Astrocyte (in vitro differentiated cells and primary cell): ENCODE measurements at places on chromosomes 1 and 21. TPM values are rescaled to one million over a fixed set of nuclear protein-coding genes. Genes with fewer than 3 reads are reported as not detected.

DNA sequence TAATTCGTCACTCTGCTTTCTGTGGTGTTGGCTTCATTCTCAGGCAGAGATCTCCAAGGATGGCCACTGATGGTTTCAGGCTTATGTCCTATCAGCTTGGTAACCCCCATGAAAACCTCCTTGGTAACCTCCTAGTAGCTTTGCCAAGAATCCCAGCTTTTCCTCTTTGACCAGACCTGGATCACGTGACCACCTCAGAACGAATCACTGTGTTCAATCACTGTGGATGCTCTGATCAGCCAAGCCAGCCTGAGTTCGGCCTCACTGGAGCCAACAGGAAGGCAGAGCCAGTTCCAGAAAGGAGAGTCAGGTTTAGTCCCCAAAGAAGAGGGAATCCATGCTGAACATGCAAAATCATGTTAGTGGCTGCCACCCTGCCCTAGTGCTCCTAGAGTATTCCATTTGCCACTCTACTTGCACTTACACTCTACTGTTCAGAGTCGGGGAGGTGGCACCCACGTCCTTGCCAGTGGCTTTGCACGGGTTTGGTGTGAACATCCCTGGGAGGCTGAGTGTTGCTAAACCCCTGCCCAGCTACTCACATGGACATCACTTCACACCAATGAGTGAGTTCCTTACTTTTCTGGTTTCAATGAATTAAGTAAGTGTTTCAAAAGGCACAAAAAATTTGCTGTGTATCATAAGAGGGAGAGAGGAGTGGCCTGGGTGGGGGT is 33.5 kb upstream of the SSBP3 start:
- H3K27ac ChIP-seq = no peak overlapping the region
- no peak for DNase-seq
- no peaks in the 10 kb centered on the region for H3K27me3 ChIP-seq
- H3K4me1 ChIP-seq = no peaks in the 10 kb centered on the region

DNA sequence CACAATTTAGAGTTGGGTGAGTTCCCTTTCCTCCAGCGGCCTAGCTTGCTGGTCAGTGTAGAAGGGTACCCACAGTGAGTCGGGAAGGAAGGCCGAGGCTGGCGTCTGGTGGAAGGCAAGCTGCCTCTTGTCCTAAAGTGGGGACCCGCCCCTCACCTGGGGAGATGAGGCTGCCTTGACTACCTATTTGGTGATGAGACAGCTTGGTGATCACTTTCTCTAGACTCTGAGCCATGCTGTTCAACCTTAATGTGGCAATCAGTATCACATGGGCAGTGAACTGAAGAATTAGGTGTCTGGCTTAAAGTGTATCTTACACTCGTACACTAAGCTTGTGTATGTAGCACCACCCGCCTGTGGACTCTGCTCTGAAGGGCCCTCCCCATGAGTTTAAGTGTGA is 100.7 kb downstream of the COLGALT2 start:
- no peak for DNase-seq
- no peak overlapping the region for H3K27ac ChIP-seq
- H3K4me1 ChIP-seq = peaks cover 10% of the 10 kb centered on the region
- H3K27me3 ChIP-seq = no peaks in the 10 kb centered on the region

DNA sequence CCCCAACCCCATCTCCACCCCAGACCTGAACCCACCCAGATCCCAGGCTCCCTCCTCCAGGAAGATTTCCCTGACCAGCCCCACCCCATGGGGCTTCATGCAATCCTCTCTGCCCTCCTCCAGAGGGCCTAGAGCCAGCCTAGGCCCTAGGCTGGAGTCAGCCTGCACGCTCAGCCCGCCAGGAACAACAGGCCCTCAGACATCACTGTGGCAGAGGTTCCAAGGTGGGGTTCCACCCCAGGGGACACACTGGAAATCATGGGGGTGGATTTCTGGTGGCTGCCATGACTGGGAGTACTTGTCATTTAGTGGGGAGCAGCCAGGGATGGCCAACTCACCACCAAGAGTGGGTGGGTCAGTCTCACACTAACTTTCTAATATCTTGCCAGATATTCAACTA is 122.0 kb downstream of the GLIS1 start:
- no peak overlapping the region for H3K27ac ChIP-seq
- H3K36me3 ChIP-seq = no peaks in the 10 kb centered on the region
- peaks cover 8% of the 10 kb centered on the region for H3K4me1 ChIP-seq
- DNase-seq = peak; percentile 5

DNA sequence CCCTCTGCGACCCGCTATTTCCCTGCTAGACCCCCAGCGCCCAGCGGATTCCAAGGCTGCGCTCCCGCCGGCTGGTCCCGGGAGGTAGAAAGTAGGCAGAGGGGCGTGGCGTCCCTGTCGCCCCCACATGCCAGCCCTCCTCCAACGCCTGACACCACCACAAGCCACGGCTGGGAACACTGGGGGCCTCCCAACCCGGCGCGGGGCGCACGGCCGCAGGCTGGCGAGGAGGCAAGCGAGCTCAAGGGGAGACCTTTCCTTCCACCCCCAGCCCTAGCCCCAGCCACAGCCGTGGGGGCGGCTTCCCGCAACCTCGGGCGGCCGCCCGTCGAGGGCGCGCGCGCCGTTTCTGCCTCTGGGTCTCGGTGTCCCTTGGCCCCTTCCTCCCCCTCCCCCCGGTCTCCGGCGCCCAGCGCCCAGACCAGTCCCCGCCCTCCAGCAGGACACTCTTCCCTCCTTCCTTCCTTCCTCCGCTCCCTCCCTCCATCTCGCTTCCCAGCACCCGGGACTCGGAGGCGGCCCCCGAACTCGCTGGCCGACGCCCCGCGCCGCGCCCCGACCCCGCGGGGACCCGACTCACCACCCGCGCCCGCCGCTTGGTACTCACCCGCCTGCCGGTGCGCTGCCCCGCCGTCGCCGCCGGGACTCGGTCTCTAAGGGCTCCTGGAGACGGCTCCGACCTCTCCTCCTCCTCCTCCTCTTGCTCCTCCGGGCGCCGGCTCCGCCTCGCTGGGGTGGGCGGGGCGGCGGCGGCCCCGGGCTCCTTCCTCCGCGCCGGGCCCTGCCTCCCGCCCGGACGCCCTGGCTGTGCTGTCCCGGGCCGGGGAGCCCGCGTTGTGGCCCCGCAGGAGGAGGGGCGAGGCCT is at the start of gene GNG12:
GNG12 (minus strand) TSS at position 731 of the 865 bp plus-strand sequence. CDS start 125,781 bp downstream, outside the sequence.
- peak within 1 kb of the TSS; percentile 84 for H3K27ac ChIP-seq
- no peaks in the 10 kb centered on the region for H3K27me3 ChIP-seq
- H3K4me3 ChIP-seq = peak within 1 kb of the TSS; percentile 96
- peaks cover 11% of the 10 kb centered on the region for H3K36me3 ChIP-seq
- DNase-seq = peak; percentile 62

The ADCY10 gene
- 0.07 and 0.27 TPM in 2 replicates for total RNA-seq

GRCh38 chr1:60974524-60975372 is 107.6 kb upstream of the NFIA start:
- no peaks in the 10 kb centered on the region for H3K36me3 ChIP-seq
- no peak overlapping the region for H3K4me3 ChIP-seq
- no peak overlapping the region for H3K27ac ChIP-seq
- DNase-seq = no peak
- peaks cover 19% of the 10 kb centered on the region for H3K4me1 ChIP-seq

DNA sequence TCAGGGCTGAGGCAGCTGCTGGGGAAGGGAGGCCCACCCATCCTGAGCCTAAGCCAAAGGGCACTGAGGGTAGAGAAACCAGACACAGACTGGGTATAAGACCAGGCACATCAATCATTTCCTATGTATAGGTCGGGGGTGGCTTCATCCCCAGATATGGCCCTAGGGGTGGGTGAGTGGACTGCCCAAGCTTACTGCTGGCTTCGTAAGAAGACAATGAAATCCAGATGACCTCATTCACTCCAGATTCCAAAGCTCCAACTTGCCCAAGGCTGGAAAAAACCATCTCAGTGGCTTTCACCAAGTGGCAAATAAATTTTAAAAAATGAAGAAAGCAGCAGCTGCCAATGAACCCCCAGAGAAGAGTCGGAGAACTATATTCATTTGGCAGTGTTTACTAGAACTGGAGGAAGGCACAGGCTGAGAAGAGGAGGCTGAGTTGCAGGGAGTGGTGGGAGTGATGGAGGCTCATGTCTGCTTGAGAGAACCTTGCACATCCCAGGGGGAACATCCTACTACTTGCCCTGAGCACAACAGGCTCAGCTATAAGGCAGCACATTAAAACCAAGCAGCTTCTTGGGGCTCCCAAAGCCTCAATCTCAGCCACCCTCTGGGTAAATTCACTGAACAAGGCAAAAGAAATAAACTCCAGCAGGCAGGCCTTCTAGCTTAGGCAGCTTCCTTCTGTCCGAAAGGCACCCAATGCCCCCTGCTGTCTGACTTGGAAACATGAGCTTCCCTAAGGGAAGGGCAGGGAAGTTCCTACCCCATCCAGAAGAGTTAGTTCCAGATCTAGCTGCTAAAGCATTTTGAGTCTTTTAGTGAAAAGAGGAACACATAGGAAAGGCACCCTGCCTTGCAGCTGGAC is 14.1 kb downstream of the PEA15 start:
- H3K4me3 ChIP-seq = no peak overlapping the region
- DNase-seq = peak; percentile 50
- H3K36me3 ChIP-seq = peaks cover 76% of the 10 kb centered on the region
- peaks cover 14% of the 10 kb centered on the region for H3K4me1 ChIP-seq

- H3K36me3 ChIP-seq = no peaks in the 10 kb centered on the region
- H3K4me3 ChIP-seq = no peak overlapping the region
- no peak overlapping the region for H3K27ac ChIP-seq
- no peaks in the 10 kb centered on the region for H3K27me3 ChIP-seq
- H3K4me1 ChIP-seq = no peaks in the 10 kb centered on the region
These were observed 136.5 kb downstream of the ZSCAN20 start for GRCh38 chr1:33608825-33609400.

- peak overlapping the region; percentile 81 for H3K27ac ChIP-seq
- no peak for DNase-seq
- peaks cover 19% of the 10 kb centered on the region for H3K4me1 ChIP-seq
- peak overlapping the region; percentile 83 for H3K4me3 ChIP-seq
- H3K27me3 ChIP-seq = no peaks in the 10 kb centered on the region
These were observed 1.8 kb downstream of the PLPP3 start for GRCh38 chr1:56577406-56578137.

DNA sequence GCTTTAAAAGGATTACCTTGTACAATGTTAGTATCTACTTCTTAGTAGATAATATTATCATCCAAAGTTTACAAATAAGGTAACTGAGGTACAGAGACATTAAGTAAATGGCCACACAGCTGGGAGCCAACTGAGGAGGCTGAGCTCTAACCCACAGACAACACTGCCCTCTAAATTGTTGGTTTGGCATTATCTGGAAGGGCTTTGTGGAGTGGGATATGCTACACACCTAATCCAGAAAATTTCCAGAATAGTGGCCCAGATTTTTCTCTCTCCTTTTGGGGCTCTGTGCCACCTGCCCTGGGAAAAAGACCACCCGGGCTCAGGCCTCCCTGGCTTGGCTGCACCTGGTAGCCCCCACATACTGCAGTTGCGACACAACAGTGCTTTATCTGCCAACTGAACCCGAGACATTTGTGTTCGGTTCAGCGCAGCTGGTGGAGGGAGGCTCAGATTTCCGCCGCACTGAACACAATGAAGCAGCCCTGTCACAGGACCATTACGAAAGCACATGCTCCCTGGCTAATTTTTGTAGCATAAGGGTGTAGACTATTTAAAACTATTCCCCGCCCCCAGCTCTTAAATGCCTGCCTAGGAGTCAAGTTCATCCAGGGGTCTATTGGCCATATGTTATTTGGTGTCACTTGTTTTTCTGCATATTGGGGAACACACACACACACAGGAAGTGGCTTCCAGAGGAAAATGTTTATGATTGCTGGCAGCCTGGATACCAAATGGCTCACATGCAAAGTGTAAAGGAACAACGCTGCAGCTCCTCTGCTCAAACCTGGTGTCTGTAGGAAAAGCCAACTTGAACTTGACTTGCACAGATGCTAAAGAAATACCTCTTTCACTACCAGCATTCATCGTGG is 92.3 kb upstream of the ESRRG start:
- DNase-seq = peak; percentile 54
- no peaks in the 10 kb centered on the region for H3K4me1 ChIP-seq
- no peaks in the 10 kb centered on the region for H3K27me3 ChIP-seq
- H3K27ac ChIP-seq = no peak overlapping the region

- peak; percentile 63 for DNase-seq
- no peaks in the 10 kb centered on the region for H3K27me3 ChIP-seq
- peaks cover 29% of the 10 kb centered on the region for H3K4me1 ChIP-seq
- no peaks in the 10 kb centered on the region for H3K36me3 ChIP-seq
These were observed 36.6 kb upstream of the HMGN1 start for GRCh38 chr21:39385299-39386145.

The ST6GALNAC5 gene
- 0.19 and 1.3 TPM in 2 replicates for total RNA-seq

The FCRL2 gene
- total RNA-seq = not detected in 2 replicates

The SLC30A2 gene
- total RNA-seq = not detected in 2 replicates

DNA sequence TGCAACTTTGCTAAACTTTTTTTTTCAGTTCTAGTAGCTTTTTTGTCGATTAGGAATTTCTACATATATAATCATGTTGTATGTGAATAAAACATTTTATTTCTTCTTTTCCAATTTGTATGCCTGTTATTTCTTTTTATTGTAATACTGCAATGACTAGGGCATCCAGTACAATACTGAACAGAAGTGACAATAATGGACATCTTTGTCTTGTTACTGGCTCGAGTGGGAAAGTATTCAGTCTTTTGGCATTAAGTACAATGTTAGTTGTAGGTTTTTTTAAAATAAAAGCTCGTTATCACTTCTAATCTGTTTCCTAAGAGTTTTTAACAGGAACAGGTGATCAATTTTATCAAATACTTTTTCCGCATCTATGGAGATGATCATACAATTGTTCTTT is 9.8 kb downstream of the STPG1 start:
- H3K4me3 ChIP-seq = no peak overlapping the region
- no peaks in the 10 kb centered on the region for H3K4me1 ChIP-seq
- peaks cover 4% of the 10 kb centered on the region for H3K36me3 ChIP-seq
- H3K27ac ChIP-seq = no peak overlapping the region
- no peaks in the 10 kb centered on the region for H3K27me3 ChIP-seq

DNA sequence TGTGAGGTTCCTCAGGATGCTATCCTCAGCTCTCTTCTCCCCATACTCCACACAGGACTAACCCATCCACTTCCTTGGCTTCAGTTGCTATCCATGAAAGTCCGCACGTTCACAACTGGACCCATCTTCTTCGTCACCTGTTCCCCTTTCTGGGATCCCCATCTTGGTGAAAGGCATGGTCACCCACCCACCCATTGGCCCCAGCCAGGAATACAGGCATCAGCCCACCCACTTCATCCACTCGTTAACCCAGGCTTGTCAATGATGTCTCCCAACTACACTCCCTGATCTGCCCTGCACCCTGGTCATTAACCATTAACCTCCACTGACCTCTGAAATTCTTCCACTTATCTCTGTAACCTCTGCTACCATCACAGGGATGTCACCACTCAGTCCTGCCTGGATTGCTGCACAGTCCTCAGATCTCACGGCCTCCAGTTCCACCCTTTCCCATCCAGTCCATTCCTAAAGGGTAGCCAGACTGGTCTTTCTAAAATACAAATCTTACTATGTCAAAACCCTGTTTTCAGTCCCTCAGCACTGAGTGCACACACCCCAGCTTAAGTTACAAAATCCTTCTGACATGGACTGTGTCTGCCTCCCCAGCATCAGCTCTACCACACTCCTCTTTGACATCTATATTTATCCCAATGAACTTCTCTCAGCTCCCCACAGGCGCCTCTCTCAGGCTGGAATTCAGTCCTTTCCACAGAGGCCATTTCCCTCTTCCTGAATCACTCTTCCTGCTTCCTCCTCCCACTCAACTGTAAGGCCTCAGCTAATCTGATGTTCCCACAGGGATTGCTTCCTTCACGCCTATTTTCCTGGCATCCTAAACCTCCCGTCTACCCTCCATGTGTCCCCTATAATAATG is 10.4 kb downstream of the PGLYRP4 start:
- H3K4me1 ChIP-seq = no peaks in the 10 kb centered on the region
- H3K36me3 ChIP-seq = no peaks in the 10 kb centered on the region
- no peak overlapping the region for H3K4me3 ChIP-seq
- DNase-seq = no peak
- H3K27me3 ChIP-seq = no peaks in the 10 kb centered on the region
- H3K27ac ChIP-seq = no peak overlapping the region
